ENCODE measurements at places on chromosomes 2 and 18.

DNA sequence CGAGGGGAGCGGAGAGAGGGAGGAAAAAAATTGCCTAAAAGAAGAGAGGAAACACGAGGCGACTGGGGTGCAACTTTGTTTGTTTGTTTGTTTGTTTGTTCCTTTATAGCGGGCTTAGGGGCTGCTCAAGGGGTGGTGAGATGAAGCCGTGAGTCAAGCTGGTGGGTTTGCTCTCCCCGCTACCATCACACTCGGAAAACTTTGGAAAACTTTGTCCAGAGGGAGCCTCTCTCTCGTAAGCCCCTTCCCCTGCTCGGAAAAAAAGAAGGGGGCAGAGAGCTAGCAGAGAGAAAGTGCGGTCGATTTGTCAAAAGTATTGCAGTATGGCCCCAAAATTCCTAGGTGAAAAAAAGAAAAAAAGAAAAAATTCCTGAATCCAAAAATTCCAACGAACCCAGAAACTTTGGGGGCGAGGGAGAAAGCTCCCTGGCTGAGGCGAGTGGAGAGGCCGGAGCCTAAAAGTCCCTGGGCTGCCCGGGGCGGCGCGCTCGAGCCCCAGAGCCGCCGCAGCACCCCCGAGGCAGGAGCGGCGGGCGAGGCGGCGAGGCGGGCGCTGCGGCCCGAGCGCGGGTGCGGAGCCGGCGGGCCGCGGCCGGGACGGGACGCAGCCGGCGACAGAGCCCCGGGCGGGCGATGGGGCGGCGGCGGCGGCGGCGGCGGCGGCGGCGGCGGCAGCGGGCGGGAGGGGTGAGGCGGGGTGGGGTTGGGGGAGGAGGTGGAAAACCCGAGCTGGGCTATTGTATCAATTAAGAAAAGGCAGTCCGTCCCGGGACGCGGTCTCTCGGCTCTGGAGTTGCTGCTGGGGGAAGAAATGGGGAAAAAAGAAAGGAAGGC lies 558 bp upstream of the CYP26B1 start:
- no peak for DNase-seq

GRCh38 chr2:69968609-69969008 lies 7.2 kb upstream of the ASPRV1 start:
- DNase-seq = no peak

GRCh38 chr2:26396734-26397298 lies 4.9 kb upstream of the DRC1 start:
- DNase-seq = no peak

- DNase-seq = no peak
Measured at GRCh38 chr18:13418013-13418710, 199.6 kb downstream of the LDLRAD4 start.

DNA sequence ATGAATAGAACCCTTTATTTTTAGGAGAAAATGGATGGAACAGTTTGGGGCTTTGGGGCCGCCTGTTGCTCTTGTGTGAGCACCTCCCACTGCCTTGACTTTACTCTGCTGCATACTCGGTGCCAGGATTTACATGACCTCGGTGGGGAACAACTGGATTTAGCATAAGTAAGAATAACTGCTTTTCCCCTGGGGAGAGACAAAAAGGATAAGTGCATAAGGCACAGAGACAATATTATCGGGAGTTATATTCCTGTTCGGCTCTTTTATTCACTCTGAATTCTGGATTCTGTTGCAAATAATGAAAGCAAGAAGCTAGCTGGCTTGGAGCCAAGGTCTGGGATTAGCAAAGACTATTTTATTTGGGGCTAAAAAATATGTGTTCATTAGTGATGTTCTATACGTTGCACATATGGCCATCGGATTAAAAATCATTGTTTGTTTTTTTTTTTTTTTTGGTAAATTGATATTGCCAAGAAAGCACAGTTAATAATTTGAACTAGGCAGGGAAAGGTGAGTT lies 69.8 kb downstream of the CYBRD1 start:
- DNase-seq = no peak

DNA sequence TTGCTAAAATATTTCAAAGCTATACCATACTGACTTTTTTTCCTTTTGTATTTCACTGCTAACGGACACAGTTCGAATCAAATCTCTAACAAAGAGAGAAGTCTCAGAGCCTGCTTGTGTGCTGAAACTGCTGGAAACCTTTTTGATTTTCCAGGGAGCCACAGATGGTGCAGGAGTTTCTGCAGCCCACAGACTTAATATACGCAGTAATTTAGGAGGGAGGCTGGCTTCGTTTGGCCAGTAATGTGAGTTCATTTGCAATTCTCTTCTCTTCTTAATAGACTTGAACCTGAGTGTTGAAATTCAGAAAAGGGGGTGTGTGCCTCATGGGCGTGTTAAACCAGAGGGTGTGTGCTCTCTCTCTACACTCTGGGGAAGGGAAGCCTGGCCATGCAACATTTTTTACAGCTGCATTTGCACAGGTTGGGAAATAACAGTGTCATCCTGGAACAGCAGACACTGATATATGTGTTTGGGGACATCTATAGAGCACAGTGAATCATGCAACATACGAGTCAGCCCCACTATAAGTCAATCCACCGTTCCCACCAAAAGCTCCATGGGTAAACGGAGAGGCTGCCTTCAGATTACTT lies 333.0 kb downstream of the CLIP4 start:
- no peak for DNase-seq
